Testis (tissue), 5 donors: ENCODE measurements at places on chromosomes 6 and 20. TPM values are rescaled to one million over a fixed set of nuclear protein-coding genes. Genes with fewer than 3 reads are reported as not detected.
A peak's percentile ranks its signal among the peaks of the same experiment; 100 is the strongest.

- H3K27ac ChIP-seq, result no peak overlapping the region
- no peaks in the 10 kb centered on the region for H3K27me3 ChIP-seq
- H3K4me1 ChIP-seq, result no peaks in the 10 kb centered on the region
- DNase-seq, result no peak
- H3K4me3 ChIP-seq, result no peak overlapping the region
- H3K36me3 ChIP-seq, result no peaks in the 10 kb centered on the region
Observed at GRCh38 chr20:21569586-21569985, 55.7 kb upstream of the NKX2-2 start.

GRCh38 chr6:144595266-144595665 lies 310.1 kb downstream of the UTRN start:
- DNase-seq, result no peak
- H3K36me3 ChIP-seq, result no peaks in the 10 kb centered on the region
- H3K4me3 ChIP-seq, result no peak overlapping the region
- H3K27ac ChIP-seq, result no peak overlapping the region
- no peaks in the 10 kb centered on the region for H3K4me1 ChIP-seq

DNA sequence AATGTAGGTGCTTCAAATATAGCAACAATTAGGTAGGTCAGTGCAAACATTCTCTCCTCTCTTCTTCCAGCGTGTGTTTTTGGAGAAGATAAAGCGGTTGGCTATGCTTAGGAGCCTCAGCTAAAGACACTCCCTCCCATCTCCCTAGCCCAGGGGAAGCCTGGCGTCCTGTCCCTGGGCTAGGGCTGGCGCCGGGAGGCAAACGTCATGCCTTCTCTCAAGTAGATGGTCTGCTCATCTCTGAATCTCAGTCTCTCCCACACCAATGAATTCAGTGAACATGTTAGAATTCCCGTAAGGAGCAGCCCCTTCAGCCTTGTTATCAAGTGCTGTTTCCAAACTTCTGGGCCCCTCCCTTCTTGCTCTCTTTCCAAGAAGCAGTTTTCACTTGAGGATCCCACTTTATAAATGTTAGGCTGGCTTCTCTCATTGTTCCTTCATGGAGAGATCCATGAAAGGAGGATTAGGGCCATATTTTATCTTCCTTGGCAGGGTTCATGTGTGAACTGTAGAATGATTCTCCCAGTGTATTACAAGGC lies 142.8 kb downstream of the CLIC5 start:
- H3K4me1 ChIP-seq, result peaks cover 12% of the 10 kb centered on the region
- no peak overlapping the region for H3K27ac ChIP-seq
- no peaks in the 10 kb centered on the region for H3K36me3 ChIP-seq
- no peak overlapping the region for H3K4me3 ChIP-seq
- peak; percentile 18 for DNase-seq
- H3K27me3 ChIP-seq, result no peaks in the 10 kb centered on the region

TP53TG5 gene
- total RNA-seq, result 12.3 TPM

DNA sequence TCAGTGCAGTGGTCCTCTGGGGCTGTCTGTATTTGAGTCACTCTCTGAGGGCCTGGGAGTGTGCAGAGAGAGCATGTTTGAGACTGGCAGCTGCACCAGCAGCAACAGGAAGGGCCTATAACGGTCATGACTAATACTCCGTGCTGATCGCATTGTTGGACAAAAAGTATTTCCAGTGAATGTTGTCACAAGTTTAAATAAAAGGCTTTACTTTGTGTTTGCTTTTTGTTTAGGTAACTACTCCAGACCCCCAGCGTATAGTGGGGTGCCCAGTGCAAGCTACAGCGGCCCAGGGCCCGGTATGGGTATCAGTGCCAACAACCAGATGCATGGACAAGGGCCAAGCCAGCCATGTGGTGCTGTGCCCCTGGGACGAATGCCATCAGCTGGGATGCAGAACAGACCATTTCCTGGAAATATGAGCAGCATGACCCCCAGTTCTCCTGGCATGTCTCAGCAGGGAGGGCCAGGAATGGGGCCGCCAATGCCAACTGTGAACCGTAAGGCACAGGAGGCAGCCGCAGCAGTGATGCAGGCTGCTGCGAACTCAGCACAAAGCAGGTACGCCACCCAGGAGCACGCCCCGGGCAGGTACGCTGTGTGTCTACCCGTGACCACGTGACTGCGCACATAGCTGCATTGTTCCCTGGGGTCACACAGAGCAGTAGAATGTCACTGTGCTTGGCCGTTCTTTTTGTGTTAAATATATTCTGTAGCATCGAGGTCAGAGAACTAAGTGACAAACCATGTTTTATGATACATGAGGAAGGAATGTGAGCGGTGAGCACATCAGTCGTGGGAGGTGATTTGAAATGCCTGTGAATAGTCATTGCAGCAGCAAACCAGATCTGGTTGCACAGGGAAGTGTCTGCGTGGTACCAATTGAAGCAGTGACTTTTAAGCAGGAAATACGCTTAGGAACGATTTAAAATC lies 174.7 kb downstream of the TMEM242 start:
- H3K4me3 ChIP-seq, result no peak overlapping the region
- H3K27me3 ChIP-seq, result no peaks in the 10 kb centered on the region
- peaks cover 7% of the 10 kb centered on the region for H3K4me1 ChIP-seq
- no peaks in the 10 kb centered on the region for H3K36me3 ChIP-seq
- H3K27ac ChIP-seq, result no peak overlapping the region

- H3K27me3 ChIP-seq, result no peaks in the 10 kb centered on the region
- DNase-seq, result no peak
- H3K4me1 ChIP-seq, result no peaks in the 10 kb centered on the region
- no peak overlapping the region for H3K4me3 ChIP-seq
Observed at GRCh38 chr6:31567531-31568370, 4.3 kb upstream of the LTA start.
